ENCODE measurements at places on chromosomes 4 and X.

- no peak for DNase-seq
Measured at GRCh38 chr4:38728631-38729141, 54.1 kb downstream of the TLR10 start.

GRCh38 chrX:130336531-130336930 lies 3.2 kb upstream of the SLC25A14 start:
- DNase-seq: no peak

GRCh38 chrX:36407836-36408235 lies 488.3 kb downstream of the CFAP47 start:
- no peak for DNase-seq

DNA sequence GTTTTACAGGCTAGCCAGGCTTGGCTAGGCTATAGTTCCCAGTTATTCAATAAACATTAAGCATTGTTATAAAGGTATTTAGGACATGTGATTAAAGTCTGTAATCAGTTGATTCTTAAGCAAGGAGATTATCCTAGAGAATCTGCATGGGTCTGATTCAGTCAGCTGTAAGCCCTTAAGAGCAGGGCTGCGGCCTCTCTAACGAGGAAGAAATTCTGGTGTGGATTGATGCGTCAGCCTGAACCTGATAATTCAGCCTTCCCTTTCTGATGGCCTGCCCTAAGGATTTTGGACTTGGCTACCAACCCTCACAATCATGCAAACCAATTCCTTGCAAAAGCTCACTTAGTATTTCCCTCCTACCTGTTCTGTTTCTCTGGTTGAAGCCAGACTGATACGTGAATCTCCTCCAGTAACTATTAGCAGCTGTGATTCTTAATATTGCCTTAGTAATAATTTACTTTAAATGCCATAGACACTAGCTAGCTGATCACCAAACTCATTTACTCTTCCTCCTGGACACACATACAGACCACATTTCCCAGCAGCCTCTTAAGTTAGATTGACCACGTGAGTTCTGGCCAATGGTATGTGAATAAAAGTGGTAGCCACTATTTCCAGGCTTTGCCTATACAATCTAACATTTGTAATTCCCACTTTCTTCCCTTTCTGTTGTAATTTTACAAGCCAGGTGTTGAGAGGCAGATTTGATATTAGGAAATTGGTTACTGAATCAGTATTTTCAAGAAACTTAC lies 678.0 kb upstream of the INTU start:
- no peak for DNase-seq

DNA sequence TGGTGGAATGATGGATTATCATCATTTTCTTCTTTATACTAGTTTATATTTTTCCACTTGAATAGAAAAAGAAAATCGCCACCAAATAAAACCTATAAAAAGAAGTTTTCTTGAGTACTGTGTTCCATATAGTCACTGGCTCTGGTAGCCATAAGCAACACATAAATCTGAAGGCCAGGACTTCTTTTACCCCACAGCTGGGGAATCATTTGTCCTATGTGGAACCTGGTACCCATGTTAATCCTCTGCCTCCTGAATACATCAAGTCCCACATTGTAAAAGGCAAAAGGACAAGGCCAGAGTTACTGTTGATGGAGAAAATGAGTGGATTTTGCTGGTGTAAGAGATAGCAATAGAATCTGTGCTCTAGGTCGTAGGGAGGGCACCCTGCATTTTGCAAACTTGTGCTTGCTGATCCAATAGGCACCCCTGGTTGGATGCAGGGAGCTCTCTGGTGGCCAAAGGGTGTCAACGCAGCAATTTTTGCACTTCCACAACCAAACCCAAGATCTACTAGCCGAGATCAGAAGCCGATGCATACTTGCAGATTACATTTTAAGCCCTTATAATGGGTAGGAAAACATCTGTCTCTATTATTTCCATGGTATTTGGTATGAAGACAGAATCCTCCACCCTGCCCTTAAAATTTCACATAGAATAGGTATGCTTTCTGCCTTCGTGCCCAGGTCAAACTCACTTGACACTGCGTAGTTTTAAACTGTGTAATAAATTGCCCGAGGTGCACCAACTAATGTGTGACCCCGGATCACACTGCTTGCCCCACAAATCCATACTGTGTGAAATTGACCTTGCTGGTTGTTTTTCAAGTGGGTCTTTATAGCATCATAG lies 146.2 kb upstream of the SCML1 start:
- DNase-seq: peak; percentile 82

- DNase-seq: peak; percentile 40
Measured at GRCh38 chrX:41730081-41730480, 6.1 kb downstream of the GPR82 start.

- peak; percentile 59 for DNase-seq
Measured at GRCh38 chrX:153687121-153688039, at the start of gene SLC6A8. Gene SLC6A8 (plus strand): TSS chrX:153687926. CDS start chrX:153688575, 649 bp downstream.

DNA sequence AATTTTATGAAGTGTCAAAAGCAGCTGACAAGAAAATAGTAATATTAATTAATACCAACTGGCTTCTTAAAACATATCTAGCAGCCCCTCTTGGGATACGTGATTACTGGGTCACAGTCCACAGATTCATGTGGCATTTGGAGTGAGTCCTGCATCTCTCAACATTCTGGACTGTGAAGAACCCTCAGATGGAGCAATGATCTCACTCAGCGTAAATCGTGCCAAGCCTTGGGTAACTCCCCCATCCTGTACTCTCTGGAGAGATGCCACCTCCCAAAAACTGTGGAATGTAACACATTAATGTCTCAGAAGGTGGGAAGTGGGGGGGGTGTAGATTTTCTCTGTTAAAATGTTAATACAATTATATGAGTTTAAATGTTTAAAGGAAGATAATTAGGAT lies 118.2 kb upstream of the IQCM start:
- peak; percentile 77 for DNase-seq

DNA sequence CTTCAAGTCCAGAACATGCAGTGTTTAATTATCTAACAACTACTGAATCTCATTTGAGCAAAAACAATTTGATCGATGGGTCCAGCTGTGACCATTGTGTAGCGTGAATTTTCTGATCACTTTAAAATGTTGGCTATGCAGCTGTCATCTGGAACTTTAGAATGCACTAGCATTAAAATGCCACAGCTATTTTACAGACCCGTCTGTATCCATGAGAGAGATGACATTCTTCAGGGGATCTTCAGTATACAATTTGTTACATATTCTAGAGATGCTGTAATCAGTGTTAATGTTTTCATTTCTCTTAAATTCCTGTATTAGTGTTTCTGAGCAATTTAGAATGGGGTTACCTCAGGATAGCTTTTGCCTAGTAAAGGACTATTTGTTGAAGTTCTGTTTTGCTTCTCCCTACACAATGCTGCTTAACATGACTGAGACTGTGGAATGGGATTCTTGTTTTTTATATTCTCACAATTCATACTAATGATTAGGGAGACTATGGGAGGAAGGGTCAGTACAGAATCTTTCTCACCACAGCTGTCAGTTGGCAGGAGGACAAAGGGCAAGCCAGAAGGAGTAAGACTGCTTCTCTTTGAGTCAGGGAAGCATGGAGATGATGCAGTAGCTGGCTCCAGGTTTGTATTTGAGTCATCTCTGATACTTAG lies 13.2 kb upstream of the CTSO start:
- DNase-seq: peak; percentile 44

- peak; percentile 78 for DNase-seq
Measured at GRCh38 chr4:176436293-176436973, 116.7 kb downstream of the SPCS3 start.

DNA sequence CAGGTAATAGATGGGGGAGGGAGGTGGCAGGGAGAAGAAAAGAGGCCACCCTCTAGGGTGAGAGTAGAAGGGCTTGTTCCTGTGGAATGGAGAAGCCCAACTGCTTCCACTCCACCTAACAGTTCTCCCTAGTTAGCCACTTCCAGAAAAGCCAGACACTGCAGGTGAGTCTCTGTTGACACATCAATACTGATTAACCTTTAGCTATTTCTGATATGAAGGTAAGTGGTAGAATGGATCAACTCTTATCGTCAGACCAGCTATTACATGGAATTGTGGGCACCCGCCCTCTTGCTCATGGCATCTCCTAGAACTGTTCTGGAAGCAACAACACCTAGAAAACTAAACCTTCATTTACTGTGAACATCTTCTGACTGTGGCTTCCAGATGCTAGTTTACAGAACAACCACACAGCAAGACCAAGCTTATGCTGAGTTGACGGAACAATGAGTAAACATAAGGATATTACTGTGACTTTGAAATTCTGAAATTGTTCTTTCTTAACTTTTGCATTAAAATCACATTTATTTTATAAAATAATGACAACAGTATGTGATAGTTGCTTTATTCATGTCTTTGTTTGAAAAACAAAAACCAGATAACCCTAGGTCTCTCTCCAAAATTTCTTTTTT lies 44.7 kb downstream of the ANXA3 start:
- DNase-seq: no peak

- no peak for DNase-seq
Measured at GRCh38 chr4:173046818-173047217, 121.8 kb upstream of the GALNT7 start.

DNA sequence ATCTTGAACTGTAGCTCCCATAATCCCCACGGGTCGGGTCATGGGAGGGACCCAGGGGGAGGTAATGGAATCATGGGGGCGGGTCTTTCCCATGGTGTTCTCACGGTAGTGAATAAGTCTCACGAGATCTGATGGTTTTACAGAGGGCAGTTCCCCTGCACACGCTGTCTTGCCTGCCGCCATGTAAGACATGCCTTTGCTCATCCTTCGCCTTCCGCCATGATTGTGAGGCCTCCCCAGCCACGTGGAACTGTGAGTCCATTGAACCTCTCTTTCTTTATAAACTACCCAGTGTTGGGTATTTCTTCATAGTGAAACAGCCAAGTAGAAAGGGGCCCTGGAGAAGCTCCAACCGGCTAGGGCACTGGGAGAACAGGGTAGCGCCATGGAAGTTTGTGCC lies 12.3 kb downstream of the CTAG1A start:
- DNase-seq: no peak

All from AG10803 (cell line).